Stimulated activated CD4-positive, alpha-beta T cell treated with anti-CD3 and anti-CD28 coated beads, TNF-alpha, amount 100 ng/mL, for 48 hours (primary cell): ENCODE measurements at places on chromosomes 3 and 15.

DNA sequence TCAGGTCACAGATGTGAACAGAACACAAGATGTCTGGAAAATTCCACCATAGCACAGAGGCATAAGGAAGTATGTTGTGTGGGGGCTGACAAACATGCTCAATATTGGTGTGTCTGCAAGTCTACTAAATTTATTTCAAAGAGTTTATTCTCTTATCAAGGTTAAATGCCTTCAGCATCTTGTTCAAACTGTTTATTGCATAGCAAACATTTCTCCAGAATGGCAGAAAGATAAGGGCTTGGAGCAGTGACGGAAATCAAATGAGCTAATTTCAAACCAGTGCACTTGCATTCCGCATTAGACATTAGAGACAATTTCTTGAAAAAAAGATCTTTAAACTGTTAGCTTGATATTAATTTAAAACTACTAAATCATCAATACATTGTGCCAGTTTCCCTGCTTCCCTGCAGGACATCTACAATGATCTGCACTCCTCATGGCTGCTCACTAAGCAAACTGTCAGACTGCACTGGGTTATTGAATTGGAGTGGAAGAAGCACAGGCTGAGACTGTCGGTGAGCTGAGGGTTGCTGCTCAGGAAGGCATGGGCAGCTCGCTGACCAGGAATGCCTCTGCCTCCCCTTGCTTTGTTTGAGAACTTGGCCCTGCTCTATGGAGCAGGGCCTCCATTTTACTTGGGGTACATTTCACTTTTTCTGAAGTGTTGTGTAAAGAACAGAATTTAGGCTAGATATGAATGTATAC lies 89.4 kb downstream of the KCNAB1 start:
- no peak for DNase-seq

GRCh38 chr3:82654708-82655107 lies 893.3 kb upstream of the GBE1 start:
- DNase-seq: no peak

DNA sequence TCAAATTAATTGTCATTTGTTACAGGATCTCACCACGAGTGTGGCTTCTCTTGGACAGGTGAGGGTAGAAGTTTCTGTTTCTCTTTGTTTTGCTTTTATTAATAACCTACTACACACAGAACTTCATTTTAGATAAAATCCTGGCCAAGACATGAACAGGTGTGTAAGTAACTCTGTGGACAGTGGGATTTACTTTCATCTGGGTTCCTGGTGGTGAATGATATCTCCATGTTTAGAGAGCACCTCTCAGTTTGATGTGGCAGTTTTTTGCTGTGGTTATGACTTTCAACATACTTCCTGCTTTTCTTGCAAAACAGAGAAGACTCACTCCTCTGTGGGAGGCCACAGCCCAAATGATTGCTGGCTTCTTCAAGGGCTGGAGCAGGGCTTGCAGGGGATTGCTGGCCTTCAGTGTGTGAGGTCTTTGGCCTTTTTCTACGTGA lies 71.1 kb upstream of the XCR1 start:
- DNase-seq: peak; percentile 40

GRCh38 chr15:91291673-91292072 lies 191.6 kb downstream of the SV2B start:
- DNase-seq: no peak

GRCh38 chr15:66046751-66047150 lies 177.5 kb downstream of the RAB11A start:
- DNase-seq: no peak

- no peak for DNase-seq
Measured at GRCh38 chr15:62816342-62817069, 226.0 kb upstream of the TPM1 start.

- no peak for DNase-seq
Measured at GRCh38 chr3:36295296-36295695, 85.0 kb upstream of the STAC start.
